ENCODE measurements at places on chromosomes 16 and 17.

GRCh38 chr16:627454-628239 is 3.1 kb upstream of the WFIKKN1 start:
- DNase-seq: peak; percentile 78

- peak; percentile 15 for DNase-seq
These were observed at the start of gene PRKCB for GRCh38 chr16:23835390-23836077. PRKCB (plus strand) TSS chr16:23835983.

- DNase-seq: no peak
These were observed 1.9 kb upstream of the CHST5 start for GRCh38 chr16:75537776-75538175.

- no peak for DNase-seq
These were observed 942 bp downstream of the KRT23 start for GRCh38 chr17:40936437-40936971.

DNA sequence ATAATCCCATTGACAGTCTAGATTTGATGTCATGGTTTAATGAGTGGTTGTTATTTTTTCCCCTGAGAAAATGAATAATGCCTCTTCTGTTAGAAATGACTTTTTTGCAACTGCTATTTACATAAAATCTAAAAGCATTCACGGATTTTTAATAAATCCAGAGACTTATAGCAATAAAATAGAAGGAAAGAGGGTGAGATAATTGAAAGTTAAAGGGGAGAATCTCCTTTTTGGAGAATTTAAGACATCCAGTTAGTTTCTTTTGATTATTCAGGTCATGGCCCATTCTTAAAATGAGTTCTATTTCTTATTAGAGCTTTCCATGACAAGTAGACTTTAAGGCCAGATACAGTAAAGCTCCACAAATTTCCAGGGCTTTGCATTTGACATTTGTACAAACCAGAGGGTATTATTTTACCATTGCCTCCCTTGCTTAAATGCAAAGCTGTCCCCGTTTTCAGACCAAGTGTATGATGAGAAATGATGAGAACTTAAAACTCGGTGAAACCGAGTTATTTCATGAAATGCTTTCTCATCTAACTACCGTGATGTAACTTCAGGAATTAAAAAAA is 789.0 kb upstream of the SOX9 start:
- no peak for DNase-seq

DNA sequence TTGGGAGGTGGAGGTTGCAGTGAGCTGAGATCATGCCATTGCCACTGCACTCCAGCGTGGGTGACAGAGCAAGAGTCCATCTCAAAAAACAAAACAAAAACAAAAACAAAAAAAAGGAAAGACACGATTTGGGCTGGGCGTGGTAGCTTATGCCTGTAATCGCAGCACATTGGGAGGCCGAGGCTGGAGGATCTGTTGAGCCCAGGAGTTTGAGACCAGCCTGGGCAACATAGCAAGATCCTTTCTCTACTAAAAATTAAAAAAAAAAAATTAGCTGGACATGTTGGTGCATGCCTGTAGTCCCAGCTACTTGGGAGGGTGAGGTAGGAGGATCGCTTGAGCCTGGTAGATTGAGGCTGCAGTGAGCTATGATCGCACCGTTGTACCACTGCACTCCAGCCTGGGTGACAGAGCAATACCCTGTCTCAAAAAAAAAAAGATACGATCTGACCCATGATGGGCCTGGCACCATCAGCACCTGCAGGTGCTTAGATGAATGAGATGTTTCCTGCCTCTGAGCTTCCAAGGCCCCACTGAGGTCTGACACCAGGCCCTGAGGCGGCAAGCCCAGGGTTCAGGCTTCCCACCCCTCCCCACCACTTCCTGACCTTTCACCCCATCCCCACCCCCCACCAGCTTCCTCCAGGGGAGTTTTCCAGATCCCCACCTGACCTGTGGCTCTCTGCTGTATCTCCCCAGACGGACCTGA is 21.7 kb downstream of the ATP2A1 start:
- no peak for DNase-seq

DNA sequence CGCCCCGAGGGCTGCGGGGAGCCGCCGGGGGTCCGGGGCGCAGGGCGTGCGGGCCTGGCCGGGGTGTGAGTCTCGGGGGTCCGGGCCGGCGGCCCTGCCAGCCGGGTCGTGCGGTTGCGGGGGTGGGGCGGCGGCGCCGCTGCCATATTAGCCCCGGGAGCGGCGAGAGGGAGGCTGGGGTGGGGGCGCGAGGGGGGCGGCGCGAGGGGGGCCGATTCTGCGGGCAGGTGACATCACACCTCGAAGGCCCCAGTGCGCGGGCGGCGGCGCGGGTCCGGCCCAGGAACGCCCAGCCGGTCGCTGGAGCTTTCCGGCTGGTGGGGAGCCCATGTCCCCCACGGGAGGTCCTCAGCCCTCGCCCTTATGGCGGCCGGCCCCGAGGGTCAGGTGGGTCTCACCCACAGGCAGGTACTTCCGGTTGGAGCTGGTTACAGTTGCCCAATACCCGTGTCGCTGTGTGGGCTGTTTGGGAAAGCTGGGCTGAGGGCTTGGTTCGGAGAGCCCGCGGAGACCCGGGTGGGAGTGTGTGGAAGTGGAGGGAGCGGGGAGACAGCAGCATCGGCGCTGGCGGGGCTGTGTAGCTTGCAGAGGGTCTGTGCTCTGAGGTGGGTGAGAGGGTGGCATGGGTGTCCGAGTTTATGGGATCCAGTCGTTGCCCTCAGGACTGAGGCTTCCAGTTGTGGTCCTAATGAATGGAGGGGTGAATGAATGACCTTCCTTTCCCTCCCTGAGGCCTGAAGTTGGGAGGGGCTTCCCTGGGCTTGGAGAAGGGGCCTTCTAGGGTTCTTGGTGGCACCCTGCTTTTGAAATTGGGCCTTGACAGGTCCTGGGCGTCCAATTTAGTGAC is 804 bp downstream of the ATP6V0C start:
- no peak for DNase-seq

DNA sequence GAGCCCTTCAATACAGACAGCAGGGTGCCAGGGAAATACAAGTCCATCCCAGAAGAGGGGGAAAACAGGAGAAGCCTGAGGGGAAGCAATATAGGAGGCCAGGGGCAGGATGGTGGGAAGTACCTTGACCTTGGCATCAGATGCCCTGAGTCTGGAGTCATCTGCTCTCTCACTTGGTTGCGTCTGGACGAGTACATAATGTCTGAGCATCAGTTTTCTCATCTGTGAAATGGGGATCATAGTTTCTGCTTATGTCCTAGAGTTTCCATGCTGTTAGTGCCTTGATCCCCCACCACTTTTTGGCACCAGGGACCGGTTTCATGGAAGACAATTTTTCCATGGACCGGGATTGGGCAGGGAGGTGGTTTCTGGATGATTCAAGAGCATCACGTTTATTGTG is 2.3 kb downstream of the STAT5A start:
- DNase-seq: no peak

GRCh38 chr17:66605541-66605940 is 229.4 kb upstream of the CACNG5 start:
- no peak for DNase-seq

DNA sequence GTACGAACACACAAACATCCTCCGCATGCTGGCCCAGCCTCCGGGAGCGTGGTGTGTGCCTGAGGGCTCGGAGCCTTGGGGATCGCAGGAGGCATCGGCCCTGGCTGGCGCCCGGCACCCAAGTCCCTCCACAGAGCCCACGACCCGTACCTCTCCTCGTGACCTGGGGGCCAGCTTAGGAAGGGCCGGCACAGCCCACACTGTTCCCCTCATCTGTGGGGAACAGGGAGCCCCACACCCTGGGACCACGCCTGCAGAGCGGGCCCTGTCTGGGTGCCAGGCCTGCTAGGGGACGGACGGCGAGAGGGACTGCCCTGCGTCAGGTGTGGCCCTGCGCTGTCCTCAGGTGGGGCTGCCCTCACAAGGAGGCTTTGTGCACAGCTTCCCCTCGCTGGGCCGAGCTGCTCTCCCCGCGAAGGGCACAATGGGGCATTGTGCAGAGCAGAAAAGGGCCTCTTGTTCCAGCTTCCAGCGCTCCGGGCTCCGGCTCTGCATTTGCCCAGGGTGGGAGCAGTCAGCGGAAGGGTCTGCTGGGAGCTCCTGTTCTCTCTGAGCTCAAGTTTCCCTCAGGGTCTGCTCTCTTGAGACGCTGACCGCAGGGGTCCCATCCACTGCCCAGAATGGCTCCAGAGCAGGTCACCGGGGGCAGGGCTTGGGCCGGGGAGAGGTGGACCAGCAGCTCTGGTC is 1.7 kb upstream of the LMF1 start:
- DNase-seq: no peak

GRCh38 chr17:13182854-13183253 is 165.0 kb upstream of the ELAC2 start:
- no peak for DNase-seq

DNA sequence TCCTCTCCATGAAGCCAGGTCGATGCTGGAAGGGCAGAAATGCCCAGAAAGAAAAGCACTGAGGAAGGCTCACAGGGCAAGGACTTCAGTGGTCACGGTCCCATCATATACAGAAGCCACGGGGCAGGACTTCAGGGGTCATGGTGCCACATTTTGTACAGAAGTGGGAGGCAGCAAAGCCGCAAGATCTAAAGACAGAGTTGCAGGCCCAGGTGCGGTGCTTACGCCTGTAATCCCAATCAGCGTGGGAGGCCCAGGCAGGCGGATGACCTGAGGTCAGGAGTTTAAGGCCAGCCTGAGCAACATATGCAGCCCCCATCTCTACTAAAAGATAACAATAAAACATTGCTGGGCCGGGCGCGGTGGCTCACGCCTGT is 96.0 kb downstream of the NXN start:
- DNase-seq: no peak

DNA sequence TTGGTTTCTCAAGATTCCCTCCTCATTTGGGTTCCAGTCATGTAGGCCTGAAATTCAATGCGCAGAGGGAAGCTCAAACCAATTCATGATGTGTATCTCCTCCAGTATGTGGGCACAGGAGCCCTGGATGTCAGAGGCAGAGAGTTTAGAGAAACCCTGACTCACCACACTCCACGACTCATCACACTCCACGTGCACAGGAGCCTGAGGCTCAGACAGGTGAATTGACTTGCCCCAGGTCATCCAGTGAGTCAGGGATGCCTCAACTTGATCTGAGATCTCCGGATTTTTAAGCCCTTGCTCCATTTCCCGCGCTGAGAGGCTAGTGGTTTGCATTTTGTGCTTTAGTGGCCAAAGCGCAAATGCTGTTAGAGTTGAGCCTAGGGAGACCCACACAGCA is 183.9 kb downstream of the HAPSTR1 start:
- no peak for DNase-seq

GRCh38 chr17:34366010-34366409 is 3.0 kb upstream of the CCL1 start:
- DNase-seq: no peak

GRCh38 chr16:23998771-23999170 is 163.0 kb downstream of the PRKCB start:
- DNase-seq: no peak

- no peak for DNase-seq
These were observed 101.6 kb downstream of the RAB11FIP4 start for GRCh38 chr17:31492880-31493655.

GRCh38 chr16:88646345-88647034 is 4.4 kb downstream of the CYBA start:
- DNase-seq: no peak

- no peak for DNase-seq
These were observed 34.4 kb downstream of the CMIP start for GRCh38 chr16:81478876-81479511.

GRCh38 chr17:50806141-50806643 is 29.2 kb upstream of the WFIKKN2 start:
- DNase-seq: no peak

DNA sequence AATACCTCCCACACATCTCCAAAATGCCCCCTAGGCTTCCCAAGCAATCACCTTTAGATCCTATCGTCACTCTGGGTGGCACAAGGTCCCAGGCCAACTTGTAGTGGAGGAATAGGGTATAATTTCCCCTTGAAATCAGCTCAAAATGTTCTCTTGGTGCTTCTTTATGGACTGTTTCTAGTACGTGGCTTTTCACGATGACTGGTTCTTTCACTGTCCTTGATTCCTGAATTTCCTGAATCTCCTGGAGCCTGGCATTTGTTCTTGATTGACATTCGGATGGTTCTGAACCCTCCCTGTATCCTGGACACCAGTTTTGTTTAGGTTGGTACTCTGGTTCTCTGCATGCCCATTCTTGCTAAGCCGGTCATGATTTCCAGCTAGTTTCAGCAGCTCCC is 6.9 kb upstream of the VPS53 start:
- DNase-seq: no peak

GRCh38 chr17:18159551-18160120 is 24.0 kb upstream of the ALKBH5 start:
- no peak for DNase-seq

DNA sequence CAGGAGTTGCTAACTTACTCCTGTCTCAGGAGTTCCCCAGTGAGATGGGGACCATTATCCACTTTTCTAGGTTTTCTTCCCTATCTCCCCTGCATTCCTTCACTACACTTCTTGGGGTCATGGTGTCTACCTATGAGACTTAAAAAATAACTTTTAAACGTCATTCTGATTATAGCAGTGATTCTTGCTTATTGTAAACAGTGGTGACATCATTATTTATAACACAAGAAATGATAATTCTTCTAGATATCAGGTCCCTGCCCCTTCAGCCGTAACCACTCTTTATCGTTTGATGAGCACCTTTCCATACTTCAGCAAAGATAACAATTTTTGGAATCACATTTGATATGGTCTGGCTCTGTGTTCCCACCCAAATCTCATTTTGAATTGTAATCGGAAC is 27.2 kb upstream of the IRX3 start:
- no peak for DNase-seq

DNA sequence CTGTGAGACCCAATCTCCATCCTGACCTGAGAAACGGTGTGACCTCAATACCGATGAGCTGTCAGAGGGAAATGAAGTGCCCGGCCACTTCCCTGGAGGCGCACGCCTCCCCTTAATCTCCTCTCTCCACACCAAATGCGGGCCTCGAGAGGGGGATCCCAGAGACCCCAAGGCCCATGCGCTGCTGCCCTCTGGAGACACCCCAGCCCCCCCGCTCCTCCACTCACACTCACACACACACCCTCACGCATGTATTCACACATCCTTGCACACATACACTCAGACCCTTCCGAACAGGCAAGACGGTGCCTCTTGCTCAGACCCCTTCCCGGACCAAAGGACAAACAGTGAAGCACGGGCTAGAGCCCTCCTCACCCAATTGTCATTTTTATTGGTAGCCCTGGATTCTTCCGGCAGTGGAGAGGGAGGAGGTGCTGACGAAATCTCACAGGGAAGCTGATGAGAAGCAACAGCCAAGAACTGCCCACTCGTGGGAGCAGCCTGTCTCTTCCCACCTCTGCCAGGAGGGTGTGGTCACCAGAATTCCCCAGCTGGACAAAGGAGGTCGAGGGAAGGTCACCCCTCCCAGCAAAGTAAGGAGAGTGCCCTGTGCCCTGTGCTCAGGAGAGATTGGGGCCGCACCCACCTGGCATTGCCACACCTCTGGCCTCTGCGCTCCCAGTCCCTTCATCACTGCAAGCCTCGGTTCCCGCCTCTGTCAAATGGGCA is 136.0 kb upstream of the TNRC6C start:
- DNase-seq: no peak
